ENCODE measurements at places on chromosomes 3 and 15. TPM values are rescaled to one million over a fixed set of nuclear protein-coding genes. Genes with fewer than 3 reads are reported as not detected.

GRIP2 gene
- total RNA-seq, result 67.8 TPM

CCDC39 gene
- not detected for total RNA-seq

PLSCR5 gene
- not detected for total RNA-seq

SLC12A8 gene
- total RNA-seq, result 0.51 TPM

TNFAIP8L3 gene
- 4.8 TPM for total RNA-seq

SCG3 gene
- not detected for total RNA-seq

PDZRN3 gene
- 66.0 TPM for total RNA-seq

ATP13A5 gene
- not detected for total RNA-seq

PPIP5K1 gene
- 42.1 TPM for total RNA-seq

HCLS1 gene
- 9.4 TPM for total RNA-seq

PRTG gene
- total RNA-seq, result 0.92 TPM

CCDC13 gene
- total RNA-seq, result 1.1 TPM

EID1 gene
- 201 TPM for total RNA-seq

EPHB1 gene
- total RNA-seq, result 1.1 TPM

MB21D2 gene
- 3.2 TPM for total RNA-seq

CERS3 gene
- total RNA-seq, result 0.24 TPM

CCDC54 gene
- total RNA-seq, result not detected

IMPG2 gene
- total RNA-seq, result 0.38 TPM

KIF7 gene
- total RNA-seq, result 5.8 TPM

All from cardiac septum (tissue), 1 donor.